ELF-1 (cell line): ENCODE measurements at places on chromosomes 1 and 21.

GRCh38 chr1:41401899-41402298 is 40.7 kb downstream of the FOXO6 start:
- no peak for DNase-seq

- no peak for DNase-seq
These were observed 740.6 kb downstream of the KCNT2 start for GRCh38 chr1:195867638-195868037.

- peak; percentile 83 for DNase-seq
These were observed 8.6 kb downstream of the NECTIN4 start for GRCh38 chr1:161080441-161081405.

GRCh38 chr1:225712391-225712790 is 59.5 kb upstream of the ENAH start:
- DNase-seq: no peak

GRCh38 chr1:235093013-235093695 is 35.5 kb downstream of the TOMM20 start:
- peak; percentile 89 for DNase-seq

DNA sequence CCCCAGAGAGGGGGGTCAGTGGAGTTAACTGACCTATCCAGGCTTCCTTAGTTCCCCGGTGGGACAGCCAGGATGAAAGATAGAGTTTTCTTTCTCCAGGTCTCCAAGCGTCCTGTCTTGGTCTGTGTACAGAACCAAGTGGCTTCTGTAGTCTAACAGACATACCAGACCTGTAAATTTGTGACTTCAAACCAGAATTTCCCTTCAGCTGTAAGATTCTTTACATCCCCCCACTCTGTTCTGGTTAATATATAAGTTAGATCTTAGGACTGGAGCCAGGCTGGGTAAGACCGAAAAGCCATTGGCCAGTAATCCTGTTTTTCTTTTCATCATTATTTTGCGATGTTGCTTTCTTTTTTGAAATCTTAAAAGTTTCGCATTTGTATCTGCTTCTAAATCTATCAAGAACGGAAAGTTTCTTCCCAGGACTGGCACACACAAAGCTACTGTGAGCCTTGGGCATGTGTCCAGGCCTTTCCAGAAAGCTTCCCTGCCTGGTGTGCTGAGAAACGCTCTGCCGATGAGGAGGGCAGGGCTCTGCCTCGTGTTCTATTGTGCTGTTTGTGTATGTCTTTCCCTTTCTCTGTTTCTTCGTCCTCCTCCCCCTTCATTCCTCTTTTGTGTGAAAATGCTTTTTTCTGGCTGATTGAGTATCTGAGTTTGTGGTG is 72.3 kb downstream of the RGL1 start:
- no peak for DNase-seq
